Left renal pelvis (tissue), 4 donors: ENCODE measurements at places on chromosomes 11 and 22.

GRCh38 chr22:37926771-37927636, 20.9 kb downstream of the MICALL1 start:
- no peak for DNase-seq

DNA sequence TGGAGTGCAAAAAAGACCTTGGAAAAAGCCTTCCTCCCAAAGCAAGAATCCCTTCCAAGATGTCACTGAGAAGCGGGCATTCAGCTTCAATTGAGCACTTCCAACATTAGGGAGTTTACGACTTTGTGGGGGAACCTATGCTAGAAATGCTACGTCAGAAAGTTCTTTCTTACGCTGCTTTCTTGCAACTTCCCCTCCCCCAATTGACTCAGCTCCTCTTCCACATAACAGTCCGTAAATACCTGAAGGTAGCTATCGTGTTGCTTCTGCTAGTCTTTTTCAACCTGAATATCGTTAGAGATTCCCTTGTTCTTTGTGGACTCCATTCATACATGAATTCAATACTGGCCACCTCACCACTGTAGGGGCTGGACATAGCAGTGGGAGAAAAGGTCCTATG, 47.0 kb downstream of the VSIG10L2 start:
- no peak for DNase-seq

- DNase-seq, result no peak
Observed at GRCh38 chr11:17188675-17189074, 19.1 kb downstream of the PIK3C2A start.

GRCh38 chr11:71268706-71269321, 16.4 kb upstream of the SHANK2 start:
- DNase-seq, result no peak

DNA sequence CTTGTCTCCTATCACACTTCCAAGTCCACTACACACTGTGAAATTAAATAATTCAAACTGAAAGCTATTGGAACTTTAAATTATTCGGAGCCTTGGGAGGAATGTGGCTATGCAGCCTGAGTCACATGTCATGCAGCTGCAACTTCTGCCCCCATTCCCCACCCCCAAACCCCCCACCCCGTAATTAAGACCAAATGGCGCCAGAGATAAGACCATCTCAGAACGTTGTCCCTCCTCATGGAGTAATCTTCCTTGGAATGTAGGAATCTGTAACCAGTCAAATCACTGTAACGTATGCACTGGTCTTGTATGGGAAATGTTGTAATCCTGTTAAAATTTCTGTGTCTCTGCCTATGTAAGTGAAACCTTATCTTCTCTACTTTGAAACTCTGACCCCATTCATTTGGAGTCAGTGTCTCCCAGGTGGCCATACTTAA, 37.0 kb downstream of the GAB2 start:
- no peak for DNase-seq

- DNase-seq, result no peak
Observed at GRCh38 chr22:23522623-23523251, 57.4 kb downstream of the IGLL1 start.

GRCh38 chr11:28963187-28963586, 855.0 kb downstream of the METTL15 start:
- no peak for DNase-seq

GRCh38 chr11:78313898-78314297, 103.7 kb downstream of the GAB2 start:
- no peak for DNase-seq

GRCh38 chr11:78230161-78230877, 41.6 kb downstream of the USP35 start:
- no peak for DNase-seq
